ENCODE measurements at places on chromosomes 1 and 21. TPM values are rescaled to one million over a fixed set of nuclear protein-coding genes. Genes with fewer than 3 reads are reported as not detected.

- DNase-seq, result no peak
Observed at GRCh38 chr1:65103807-65104206, 44.2 kb upstream of the AK4 start.

The SMIM1 gene
- not detected for total RNA-seq

DNA sequence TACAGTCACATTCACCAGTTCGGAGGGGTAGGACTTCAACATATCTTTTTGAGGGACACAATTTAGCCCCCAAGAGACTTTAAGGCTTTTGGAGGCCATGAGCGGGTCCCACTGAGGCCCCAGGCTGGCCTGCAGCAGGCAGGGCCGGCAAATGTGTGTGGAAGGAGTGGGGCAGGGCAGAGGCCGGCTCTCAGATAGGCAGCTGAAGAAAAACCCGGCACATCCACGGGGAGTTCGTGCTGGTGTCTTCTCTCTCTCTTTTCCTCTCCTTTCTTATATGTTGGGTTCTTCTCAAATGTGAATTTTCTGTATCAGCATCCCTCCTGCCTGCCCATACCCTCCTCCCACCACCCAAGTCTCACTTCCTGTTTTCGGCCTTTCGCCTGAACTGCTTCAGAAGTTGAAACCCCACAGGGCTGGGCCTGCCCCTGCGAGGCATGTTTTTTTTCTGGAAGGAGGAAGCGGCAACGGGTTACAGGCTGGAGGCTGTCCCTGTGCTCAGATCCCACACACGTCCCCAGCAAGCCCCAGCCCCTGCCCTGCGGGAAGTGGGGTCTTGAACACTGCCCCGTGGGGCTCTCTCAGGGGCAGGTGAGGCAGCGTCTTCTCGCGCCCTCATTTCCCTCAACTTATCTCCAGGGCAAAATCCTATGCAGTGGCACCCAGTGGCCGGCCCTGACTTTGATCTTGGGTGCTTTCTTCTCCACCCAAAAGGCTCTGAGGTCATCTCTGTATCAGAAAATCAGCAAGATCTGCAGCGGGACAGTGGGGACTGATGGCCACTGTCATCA, 9.7 kb upstream of the UMODL1 start:
- no peak for DNase-seq

DNA sequence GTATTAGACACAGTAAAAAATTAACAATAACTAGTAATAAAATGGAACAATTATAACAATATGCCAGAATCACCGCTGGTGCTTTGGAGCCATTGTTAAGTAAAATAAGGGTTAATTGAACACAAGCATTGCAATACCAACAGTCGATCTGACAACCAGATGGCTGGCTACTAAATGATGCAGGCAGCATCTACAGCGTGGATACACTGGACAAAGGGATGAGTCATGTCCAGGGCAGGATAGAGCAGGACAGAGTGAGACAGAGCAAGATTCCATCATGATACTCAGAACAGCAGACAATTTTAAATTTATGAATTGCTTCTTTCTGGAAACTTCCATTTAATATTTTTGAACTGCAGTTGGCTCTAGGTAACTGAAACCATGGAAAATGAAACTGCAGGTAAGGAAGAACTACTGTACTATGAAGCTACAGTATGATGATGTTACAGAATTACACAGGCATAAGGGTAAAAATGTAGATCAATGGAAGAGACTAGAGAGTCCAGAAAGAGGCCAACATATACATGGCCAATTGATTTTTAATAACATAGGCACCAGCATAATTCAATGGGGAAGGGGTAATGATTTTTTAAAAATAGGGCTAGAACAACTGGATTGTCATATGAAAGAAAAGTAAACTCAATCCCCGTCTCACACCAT, 168.7 kb downstream of the RRAGC start:
- DNase-seq, result no peak

DNA sequence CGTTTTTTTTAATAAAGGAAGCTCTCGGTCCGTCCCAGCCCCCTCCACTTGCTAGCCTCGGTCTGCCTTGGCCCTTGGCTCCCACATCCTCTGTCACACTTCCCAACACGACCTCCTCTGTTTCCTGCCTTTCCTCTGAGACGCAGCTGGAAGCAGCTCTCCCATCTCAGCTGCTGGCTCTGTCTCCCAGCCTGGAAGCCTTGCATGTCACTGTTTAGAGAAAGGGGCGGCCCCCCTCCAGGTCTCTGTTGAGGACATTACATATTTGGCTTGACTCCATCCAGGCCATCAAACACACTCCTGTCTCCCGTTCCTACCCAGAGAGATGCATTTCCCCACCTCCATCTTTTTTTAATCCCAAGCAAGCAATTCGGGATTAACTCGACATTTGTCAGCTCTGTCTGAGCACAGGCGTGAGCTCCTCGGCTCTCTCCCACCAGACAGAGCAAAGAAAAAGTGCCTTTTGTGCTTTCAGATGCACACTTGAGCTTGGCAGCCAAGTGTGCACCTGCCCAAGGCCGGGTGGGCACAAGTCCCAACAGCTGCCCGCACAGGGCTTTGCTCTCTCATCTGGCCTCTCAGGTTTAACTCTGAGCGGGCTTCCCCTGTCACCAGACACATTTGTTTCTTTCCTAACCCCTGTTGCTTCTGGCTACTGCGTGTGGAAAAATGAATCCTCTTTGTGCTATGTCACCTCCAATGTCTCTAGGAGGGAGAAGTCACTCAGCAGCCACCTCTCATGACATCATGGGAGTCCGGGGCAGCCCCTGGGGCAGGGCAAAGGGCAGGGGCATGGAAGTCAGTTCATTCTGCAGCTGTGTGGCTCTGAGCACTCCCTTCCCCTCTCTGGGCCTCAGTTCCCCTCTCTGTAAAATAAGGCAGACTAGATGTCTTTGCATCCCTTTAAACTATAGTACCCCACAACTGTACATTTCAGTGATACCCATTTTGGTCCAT, 108.3 kb downstream of the KCND3 start:
- DNase-seq, result no peak

The GNAT2 gene
- not detected for total RNA-seq

DNA sequence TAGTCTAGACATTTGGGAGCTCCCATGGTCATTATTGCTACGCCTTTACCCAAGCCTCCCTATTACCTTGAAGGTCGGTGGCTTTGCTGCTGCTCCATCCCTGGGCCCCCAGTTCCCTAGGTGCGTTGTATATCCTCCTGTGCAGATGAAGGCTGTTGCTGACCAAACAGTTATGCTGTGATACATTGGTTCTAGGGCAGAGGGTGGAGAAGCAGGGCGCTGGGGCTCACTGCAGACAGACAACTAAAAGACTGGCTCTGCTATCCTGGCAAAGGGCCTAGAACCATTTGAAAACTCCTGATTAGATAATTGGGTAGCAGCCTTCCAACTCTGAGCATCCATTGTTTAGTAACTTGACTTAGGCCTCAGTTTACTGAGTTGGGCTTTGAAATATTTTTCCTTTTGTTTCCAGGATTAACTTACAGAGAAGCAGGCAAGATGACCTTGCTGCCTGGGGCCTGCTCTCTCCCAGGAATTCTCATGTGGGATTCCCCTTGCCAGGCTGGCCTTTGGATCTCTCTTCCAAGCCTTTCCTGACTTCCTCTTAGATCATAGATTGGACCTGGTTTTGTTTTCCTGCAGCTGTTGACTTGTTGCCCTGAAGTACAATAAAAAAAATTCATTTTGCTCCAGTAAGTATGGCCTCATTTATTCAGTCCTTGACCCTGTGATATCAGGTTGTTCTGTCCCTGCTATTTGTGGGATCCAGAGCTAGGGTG, 15.5 kb downstream of the CHI3L2 start:
- no peak for DNase-seq

GRCh38 chr1:37605061-37605650, 9.4 kb upstream of the GNL2 start:
- no peak for DNase-seq

DNA sequence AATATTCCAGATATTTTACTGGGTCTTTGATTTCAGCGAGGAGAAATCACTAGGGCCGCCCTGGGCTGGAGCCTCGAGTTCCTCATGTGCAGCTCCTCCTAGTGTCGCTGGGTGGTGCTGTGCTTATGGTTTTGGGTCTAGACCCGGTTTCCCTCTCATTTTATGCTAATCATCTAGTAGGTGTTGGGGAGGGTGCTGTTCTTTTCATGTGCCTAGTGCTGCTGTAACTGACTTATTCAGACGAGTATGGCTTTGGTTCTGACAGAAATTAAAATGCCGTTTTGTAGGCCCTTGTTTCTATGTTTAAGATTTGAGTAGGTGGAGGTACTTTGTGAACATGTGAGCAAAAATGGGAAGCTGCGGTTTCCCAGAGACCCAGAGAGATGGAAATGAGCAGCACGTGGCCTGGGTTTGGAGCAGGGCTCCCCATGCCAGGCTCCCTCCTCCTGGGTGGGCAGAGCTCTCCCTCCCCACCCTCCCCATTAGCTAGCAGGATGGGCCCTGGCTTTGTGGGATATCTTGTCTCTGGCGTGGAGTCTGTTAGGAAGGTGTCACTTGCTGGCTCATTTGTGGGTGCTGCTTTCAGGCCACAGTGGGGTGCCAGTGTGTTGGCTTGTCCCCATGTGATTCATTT, 74.0 kb upstream of the GPR88 start:
- peak; percentile 36 for DNase-seq

The LCE6A gene
- not detected for total RNA-seq

The C2CD4D gene
- total RNA-seq, result not detected

The ZNF683 gene
- not detected for total RNA-seq

DNA sequence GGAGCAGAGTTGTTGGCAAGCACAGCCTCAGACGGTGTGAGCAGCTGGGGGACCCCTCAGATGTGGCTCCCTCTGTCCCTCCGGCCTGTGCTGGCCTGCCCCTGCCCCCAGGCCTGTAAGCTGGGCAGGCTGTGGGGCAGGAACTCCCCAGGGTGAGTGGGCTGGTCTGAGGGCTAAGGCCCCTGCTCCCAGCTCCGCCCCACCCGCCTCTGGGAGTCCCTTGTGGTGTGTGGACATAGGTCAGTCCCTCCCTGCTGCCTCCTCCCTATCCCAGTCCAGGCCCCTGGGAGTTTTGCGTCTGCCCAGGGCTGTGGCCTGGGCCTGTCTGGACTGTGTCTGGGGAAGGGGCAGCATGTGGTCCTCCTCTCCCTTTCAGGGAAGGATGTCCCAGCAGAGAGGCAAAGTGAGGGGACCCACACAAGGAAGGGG, 3.6 kb upstream of the VWA1 start:
- peak; percentile 55 for DNase-seq

DNA sequence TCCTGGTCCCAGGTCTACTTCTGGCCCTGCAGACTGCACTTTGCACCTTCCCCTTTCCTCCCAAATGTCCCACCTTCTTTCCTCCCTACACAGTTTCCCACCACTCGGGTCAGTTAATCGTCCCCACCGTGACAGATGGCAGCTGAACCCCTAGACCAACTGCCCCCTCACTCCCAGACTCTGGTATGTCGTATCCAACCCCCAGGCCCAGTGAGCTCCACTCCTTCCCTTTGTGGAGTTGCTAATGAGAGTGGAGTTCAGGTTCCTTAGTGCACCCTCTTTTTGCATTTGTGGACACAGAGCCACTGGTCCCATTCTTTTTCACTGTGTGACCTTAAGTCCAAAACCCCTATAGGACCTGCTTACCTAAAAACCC, 1.8 kb downstream of the MAN1C1 start:
- no peak for DNase-seq

- DNase-seq, result peak; percentile 33
Observed at GRCh38 chr1:34597877-34598514, 156.9 kb upstream of the GJB5 start.
